Right atrium auricular region (tissue), 2 donors: ENCODE measurements at places on chromosomes 6 and 20. TPM values are rescaled to one million over a fixed set of nuclear protein-coding genes. Genes with fewer than 3 reads are reported as not detected.

- H3K4me1 ChIP-seq = no peaks in the 10 kb centered on the region
- no peak overlapping the region for H3K27ac ChIP-seq
- H3K27me3 ChIP-seq = no peaks in the 10 kb centered on the region
- no peak for DNase-seq
- H3K36me3 ChIP-seq = no peaks in the 10 kb centered on the region
- no peak overlapping the region for H3K4me3 ChIP-seq
These were observed 35.5 kb upstream of the GJA1 start for GRCh38 chr6:121399966-121400365.

DNA sequence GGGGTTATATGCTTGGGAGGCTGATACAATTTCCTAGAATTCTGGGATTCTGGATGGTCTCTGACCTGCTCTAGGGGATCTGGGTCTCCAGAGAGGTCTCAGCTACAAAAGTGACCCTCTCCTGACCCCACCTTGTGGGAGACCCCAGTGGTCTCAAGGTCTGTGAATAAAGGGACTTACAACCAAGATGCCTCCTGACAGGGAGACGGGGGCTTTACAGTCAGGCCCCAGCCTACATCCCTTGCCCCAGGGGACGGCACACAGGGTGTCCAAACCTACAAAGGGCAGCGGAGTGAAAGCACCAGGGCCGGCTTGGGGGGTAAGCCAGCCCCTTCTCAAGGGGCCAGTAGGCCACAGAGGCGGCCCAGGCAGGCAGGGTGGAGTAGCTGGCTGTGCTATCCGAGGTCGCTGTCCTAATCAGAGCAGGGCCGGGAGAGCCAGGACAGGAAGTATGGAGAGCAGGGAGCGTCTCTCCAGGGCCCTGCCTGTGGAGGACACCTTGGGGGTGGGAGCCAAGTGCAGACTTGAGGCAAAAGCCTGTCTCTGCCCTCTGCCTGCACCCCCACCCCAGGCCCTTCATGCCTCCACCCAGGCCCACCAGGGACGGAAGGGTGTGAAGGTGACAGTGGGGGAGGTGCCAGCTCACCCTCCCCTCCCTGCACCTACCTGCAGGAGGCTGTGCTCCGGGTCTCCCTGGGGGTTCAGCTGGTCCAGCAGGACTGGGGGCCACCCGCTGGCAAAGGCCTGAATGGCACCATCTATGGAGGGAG lies 3.5 kb downstream of the GFRA4 start:
- no peaks in the 10 kb centered on the region for H3K4me1 ChIP-seq
- no peak overlapping the region for H3K4me3 ChIP-seq
- no peak overlapping the region for H3K27ac ChIP-seq
- H3K27me3 ChIP-seq = peaks cover 14% of the 10 kb centered on the region
- DNase-seq = no peak
- no peaks in the 10 kb centered on the region for H3K36me3 ChIP-seq

GRCh38 chr6:16582446-16583143 lies 178.7 kb downstream of the ATXN1 start:
- H3K4me3 ChIP-seq = no peak overlapping the region
- no peak overlapping the region for H3K27ac ChIP-seq
- H3K36me3 ChIP-seq = peaks cover 10% of the 10 kb centered on the region
- DNase-seq = no peak
- H3K4me1 ChIP-seq = peaks cover 12% of the 10 kb centered on the region
- H3K27me3 ChIP-seq = no peaks in the 10 kb centered on the region

GRCh38 chr6:148780918-148781436 lies 34.1 kb downstream of the UST start:
- DNase-seq = no peak
- H3K4me1 ChIP-seq = no peaks in the 10 kb centered on the region
- H3K27ac ChIP-seq = no peak overlapping the region
- H3K36me3 ChIP-seq = no peaks in the 10 kb centered on the region

The C6orf132 gene
- total RNA-seq = 1.9 TPM

The CSNK2A1 gene
- 84.5 TPM for total RNA-seq
